ENCODE measurements at places on chromosomes 12 and 14. TPM values are rescaled to one million over a fixed set of nuclear protein-coding genes. Genes with fewer than 3 reads are reported as not detected.

Gene RNASE2
- not detected for total RNA-seq

Gene BICDL1
- not detected for total RNA-seq

Gene ADCY6
- total RNA-seq = 21.9 TPM

Gene BRF1
- 22.1 TPM for total RNA-seq

Gene RAB21
- 77.8 TPM for total RNA-seq

Gene RPL10L
- total RNA-seq = not detected

Gene COCH
- total RNA-seq = not detected

Gene BHLHE41
- 13.0 TPM for total RNA-seq

Gene TAS2R31
- 0.31 TPM for total RNA-seq

Gene KLRF1
- total RNA-seq = not detected

Gene CCND2
- total RNA-seq = 5.0 TPM

Gene OR6J1
- total RNA-seq = not detected

Gene TRPV4
- total RNA-seq = 1.8 TPM

Gene PLEKHG7
- not detected for total RNA-seq

Gene KRT78
- not detected for total RNA-seq

Gene TRHDE
- 106 TPM for total RNA-seq

Gene CLEC1B
- total RNA-seq = not detected

Gene C12orf43
- 20.5 TPM for total RNA-seq

Gene RIMBP2
- total RNA-seq = not detected

Gene KLRG1
- total RNA-seq = 0.44 TPM

Gene PTPRB
- total RNA-seq = 3.9 TPM

Gene KRT74
- total RNA-seq = not detected

Gene RFX4
- total RNA-seq = not detected

Gene PKP2
- total RNA-seq = not detected

Gene SCN8A
- 16.4 TPM for total RNA-seq

Gene SLC38A6
- total RNA-seq = 9.4 TPM

Gene TAPBPL
- 6.6 TPM for total RNA-seq

Gene COPS7A
- 109 TPM for total RNA-seq

Gene SOAT2
- 0.12 TPM for total RNA-seq

Gene FGF6
- not detected for total RNA-seq

Gene PRR13
- 155 TPM for total RNA-seq

Gene OVCH1
- total RNA-seq = not detected

Gene GPR135
- total RNA-seq = 2.4 TPM

Gene SERPINA12
- not detected for total RNA-seq

Gene FAM222A
- total RNA-seq = 0.48 TPM

Gene PLEKHD1
- not detected for total RNA-seq

Gene SIX1
- total RNA-seq = 5.1 TPM

Gene PMEL
- not detected for total RNA-seq

Gene TCL1B
- not detected for total RNA-seq

Gene GRIP1
- total RNA-seq = not detected

Gene PLEKHH1
- 0.26 TPM for total RNA-seq

Gene NXPH4
- total RNA-seq = 8.3 TPM

Gene GALNT6
- total RNA-seq = 72.0 TPM

Gene ATXN3
- 23.8 TPM for total RNA-seq

Gene APOF
- total RNA-seq = not detected

Gene CLEC1A
- total RNA-seq = 0.70 TPM

Gene CLEC2D
- total RNA-seq = 1.4 TPM

Gene PRKD1
- total RNA-seq = 22.0 TPM

Gene NTS
- not detected for total RNA-seq

Gene LPAR5
- total RNA-seq = not detected

All from HFFc6 (cell line).